ENCODE measurements at places on chromosomes 2 and 18.

DNA sequence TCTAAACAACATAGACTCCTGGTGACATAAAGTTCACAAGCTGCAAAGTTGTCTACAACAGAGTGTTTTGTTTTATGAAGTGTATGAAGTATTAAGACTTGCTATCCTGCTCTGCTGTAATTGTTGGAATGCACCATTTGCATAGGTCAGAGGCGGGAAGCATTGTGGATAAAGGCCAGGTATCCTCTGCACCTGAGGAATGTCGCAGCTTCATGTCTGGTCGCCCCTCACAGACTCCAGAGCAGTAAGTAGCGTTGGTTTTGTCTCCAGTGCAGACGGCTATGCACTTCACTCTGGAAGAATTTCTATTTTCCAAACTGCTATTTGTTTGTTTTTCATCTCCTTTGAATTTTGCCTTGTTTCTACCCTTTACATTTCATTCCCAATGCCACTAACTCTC lies 63.1 kb downstream of the UNC80 start:
- DNase-seq, result no peak

DNA sequence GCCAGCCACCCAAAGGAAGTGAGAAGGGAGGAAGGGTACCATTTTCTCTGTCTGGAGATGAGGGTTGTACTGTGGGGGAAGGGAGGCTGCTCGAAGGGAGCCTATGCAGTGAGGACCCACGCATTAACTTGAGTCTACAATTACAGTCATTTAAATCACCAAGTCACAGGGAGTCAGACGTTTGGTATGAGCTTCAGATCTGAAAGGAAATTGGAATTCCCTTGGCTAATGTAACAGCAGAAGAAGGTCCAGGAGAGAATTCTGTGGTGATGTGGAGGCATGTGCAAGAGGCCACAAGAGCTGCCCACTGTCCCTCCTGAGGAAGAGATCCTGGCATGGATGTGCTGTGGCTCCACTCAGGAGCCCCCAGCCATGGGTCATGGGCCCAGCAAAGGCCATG lies 22.5 kb downstream of the DAPL1 start:
- DNase-seq, result no peak

GRCh38 chr2:119252186-119253113 lies 28.8 kb downstream of the STEAP3 start:
- no peak for DNase-seq

- no peak for DNase-seq
These were observed 625.3 kb upstream of the LRRTM4 start for GRCh38 chr2:78147466-78147865.

DNA sequence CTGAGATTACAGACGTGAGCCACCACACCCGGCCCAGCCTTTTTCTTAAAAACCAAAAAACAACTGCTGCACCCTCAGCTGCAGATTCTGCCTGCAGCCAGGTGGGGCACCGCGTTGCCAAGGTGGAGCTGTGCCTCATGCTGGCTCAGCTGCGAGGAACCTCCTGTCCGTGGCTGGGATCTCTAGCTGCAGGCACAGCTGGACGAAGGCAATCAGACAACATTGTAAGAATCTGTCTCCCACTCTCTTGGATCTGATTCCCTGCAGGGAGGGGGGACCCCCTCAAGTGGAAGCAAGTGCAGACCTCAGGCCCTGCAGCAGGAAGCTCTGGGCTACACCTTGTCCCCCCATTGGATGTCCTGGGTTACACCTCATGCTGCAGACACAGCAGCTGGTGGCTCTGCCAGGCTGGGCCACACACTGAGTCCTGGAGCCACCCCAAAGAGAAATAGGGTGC lies 24.1 kb downstream of the CIDEA start:
- no peak for DNase-seq

DNA sequence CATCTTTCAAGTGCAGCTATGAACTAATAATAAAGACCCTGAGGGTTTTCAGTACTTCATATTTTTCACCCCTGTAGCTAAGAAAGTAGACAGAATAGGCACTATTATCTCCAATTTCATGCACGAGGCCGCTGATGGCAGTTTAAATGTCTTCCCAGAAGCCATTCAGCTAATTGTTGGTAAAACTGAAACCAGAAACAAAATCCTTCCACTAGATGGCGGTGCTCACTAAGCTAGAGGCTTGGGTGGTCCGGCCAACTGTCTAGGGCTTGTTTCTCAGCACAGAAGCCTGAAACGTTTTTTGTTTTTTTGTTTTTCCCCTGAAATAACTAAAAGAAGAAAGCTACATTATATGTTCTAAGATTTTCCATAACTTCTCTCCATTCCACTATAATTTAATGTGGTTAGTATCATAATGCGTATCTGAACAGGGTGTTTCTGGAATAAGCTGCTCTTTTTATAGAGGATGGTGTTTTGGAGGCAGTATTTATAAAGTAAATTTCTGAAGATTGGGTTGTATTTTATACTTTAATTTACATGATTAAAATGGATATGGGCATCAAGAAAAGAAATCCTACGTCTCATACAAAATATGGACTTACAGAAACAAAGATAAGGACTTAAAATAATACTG lies 159.4 kb downstream of the PIK3C3 start:
- DNase-seq, result peak; percentile 28

DNA sequence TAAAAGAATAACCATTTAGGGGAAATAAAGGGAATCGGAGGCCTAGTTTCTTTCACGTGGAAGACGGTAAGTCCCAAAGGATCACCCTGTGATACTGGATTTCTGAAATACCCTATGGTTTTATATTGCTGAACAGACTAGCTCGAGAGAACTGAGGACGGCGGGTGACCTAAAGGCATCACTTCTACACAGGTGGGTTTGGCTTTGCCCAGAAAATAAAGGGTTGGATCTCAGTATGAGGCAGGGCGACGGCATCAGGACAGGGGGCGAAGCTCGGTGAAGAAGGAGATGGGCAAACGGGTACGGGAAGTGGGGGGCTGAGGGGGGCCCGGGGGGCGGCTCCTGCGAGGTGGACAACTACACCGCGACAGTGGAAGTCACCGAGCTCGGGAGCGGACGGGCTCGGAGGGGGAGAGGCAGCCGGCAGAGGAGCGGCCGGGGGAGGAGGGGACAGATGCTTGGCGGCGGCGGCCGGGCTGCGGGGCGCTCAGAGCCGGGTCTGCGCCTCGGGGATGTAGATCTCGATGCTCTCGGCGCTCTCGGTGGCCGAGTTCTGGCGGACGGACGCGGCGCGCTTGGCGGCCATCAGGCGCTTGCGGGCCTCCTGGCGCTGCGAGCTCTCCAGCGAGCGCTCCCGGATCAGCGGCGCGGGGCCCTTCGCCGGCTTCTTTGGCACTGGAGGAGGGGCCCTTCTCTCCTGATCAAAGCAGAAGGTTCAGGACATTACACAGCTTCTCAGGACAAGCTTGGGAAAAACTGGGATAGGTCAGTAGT lies 48.9 kb downstream of the TGIF1 start:
- DNase-seq, result no peak

DNA sequence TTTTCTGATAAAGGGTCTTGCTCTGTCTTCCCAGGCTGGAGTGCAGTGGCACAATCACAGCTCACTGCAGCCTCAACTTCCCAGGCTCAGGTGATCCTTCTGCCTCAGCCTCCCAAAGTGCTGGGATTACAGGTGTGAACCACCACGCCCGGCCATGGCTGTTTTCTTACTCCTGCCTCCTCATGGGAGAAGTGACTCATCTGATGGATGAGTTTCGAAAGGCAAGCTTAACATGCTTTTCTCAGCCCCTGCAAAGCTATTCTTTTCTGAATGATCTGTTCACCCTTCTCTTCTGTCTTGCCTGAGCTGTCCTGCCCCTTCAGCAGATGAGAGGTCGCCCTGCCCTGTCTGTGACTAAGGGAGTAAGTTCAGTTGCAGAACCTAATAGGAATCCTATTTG lies 929 bp upstream of the CREG2 start:
- DNase-seq, result no peak

DNA sequence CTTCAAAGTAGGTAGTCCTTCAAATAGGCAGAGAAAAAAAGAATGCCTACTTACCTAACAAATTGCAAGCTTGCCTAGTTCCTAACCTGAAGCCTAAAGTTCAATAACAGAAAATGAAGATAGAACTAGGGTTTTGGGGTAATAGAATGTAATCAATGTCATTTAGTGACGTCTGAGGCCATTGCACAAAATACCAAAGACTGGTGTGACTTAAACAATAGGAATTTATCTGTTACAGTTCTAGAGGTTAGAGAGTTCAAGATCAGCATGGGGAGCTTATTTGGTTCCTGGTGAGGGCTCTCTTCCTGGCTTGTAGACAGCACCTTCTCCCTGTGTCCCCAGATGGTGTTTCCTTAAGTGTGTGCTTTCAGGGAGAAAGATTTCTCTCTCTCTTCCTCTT lies 4.7 kb upstream of the NPC1 start:
- no peak for DNase-seq

DNA sequence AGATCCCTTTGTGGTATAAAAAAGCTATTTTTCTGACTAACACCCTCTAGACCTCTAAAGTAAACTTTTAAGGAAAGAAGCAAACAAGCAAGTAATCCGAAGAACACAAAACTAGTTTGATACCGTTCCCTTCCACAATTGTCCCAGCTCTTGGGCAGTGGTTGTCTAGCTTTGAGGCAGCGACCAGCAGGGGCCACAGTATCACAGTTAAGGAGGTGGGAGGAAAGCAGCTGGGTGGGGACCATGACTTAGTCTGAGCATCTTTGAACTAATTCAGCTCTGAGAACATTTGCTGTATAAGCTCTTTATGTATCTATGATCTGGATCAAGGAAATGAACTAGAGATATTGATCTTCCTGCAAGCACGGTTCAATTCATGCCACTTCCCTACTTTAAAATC lies 51.0 kb downstream of the SF3B1 start:
- DNase-seq, result no peak

DNA sequence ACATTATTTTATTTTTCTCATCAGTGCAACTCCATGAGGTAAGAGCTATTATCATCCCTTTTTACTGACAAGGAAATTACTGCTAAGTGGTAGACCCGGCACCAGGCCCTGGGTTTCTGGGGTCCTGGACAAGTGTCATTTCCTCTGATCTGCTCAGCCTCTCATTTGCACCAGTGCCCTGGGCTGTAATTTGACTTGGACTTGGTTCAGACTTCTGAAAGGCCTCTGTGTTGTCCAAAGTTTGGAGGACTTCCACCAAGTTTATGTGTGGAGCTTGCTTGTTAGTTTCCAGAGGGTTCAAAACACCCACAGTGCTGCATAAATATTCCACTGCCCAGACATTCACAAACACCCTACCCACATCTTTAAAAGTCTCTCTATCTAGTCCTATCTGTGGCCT lies 44.0 kb upstream of the PPP1CB start:
- DNase-seq, result no peak

- DNase-seq, result no peak
These were observed 15.9 kb downstream of the SMAD7 start for GRCh38 chr18:48934723-48935432.

- DNase-seq, result no peak
These were observed 90.2 kb downstream of the MCFD2 start for GRCh38 chr2:46825231-46825938.

DNA sequence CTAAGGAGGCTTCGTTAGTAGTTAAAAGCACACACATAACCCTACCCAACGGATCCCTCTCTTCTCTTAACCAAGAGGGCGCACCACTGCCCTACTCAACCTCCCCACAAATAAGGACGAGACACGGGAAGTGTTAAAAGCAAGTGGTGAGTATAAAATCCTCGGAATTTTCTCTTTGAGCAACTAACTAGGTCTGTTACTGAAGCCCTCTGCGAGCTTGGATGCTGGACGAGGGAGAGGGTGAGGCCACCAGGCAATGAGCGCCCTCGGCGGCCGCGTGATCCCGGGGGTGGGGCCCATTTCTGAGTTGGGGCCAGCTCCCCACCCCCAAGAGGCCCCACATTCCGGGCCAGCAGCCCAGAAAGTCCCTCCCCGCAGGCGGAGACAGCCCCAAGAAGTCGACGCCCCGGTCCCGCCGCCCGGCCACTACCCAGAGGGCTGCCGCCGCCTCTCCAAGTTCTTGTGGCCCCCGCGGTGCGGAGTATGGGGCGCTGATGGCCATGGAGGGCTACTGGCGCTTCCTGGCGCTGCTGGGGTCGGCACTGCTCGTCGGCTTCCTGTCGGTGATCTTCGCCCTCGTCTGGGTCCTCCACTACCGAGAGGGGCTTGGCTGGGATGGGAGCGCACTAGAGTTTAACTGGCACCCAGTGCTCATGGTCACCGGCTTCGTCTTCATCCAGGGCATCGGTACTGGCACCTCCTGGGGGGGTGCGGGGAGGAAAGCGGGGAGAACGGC lies at the start of gene CYBRD1:
Gene CYBRD1 (plus strand): TSS at position 423 of the 736 bp plus-strand sequence. CDS start 72 bp downstream, at position 495.
- DNase-seq, result no peak

DNA sequence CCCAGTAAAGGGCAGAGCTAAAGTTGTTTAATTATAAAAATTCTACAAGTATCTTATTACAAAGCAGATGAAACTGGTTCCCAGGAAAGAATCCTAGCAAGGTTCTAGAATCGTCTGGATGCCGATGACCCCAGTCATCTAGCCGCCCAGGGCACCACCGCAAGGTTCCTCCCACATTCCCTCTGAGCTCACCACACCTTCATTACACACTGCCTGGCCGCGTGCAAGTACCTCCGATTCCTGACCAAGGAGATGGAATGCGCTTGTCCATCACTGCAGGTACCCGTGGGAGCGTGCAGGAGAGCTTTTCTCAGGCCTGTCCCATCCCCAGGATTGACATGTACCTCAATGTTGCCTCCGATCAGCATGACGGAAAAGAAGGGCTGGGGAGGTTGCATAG lies 158.5 kb downstream of the LAMA1 start:
- DNase-seq, result no peak

- DNase-seq, result peak; percentile 67
These were observed 128.0 kb downstream of the NFATC1 start for GRCh38 chr18:79523736-79524180.

All from stimulated activated CD4-positive, alpha-beta T cell treated with anti-CD3 and anti-CD28 coated beads, Interleukin-1b, Interleukin-23, amount 100 ng/mL, for 24 hours (primary cell).